Colonic mucosa (tissue), 4 donors: ENCODE measurements at places on chromosomes 6 and 20. TPM values are rescaled to one million over a fixed set of nuclear protein-coding genes. Genes with fewer than 3 reads are reported as not detected.

The SLC16A10 gene
- 7.3 TPM for total RNA-seq

The FIG4 gene
- 17.2 TPM for total RNA-seq

The SASH1 gene
- 16.4 TPM for total RNA-seq

The DLL1 gene
- total RNA-seq: 16.1 TPM

The SLC25A27 gene
- 7.1 TPM for total RNA-seq

The LTA gene
- total RNA-seq: 2.4 TPM

The GPX5 gene
- total RNA-seq: 0.17 TPM
